Esophagus squamous epithelium (tissue), 5 donors: ENCODE measurements at places on chromosomes 7 and 10.

GRCh38 chr7:108201766-108202165, 71.6 kb upstream of the LAMB4 start:
- no peak overlapping the region for H3K4me3 ChIP-seq
- H3K27me3 ChIP-seq = no peaks in the 10 kb centered on the region
- no peaks in the 10 kb centered on the region for H3K4me1 ChIP-seq

- no peaks in the 10 kb centered on the region for H3K4me1 ChIP-seq
- no peaks in the 10 kb centered on the region for H3K27me3 ChIP-seq
- DNase-seq = no peak
- no peak overlapping the region for H3K4me3 ChIP-seq
- no peak overlapping the region for H3K27ac ChIP-seq
Observed at GRCh38 chr10:71136036-71136721, 76.2 kb upstream of the UNC5B start.

GRCh38 chr7:137078781-137079180, 210.3 kb downstream of the CHRM2 start:
- H3K4me3 ChIP-seq = no peak overlapping the region
- no peaks in the 10 kb centered on the region for H3K36me3 ChIP-seq
- no peaks in the 10 kb centered on the region for H3K27me3 ChIP-seq
- DNase-seq = no peak

GRCh38 chr10:48940958-48941357, 1.3 kb upstream of the LRRC18 start:
- H3K27ac ChIP-seq = no peak overlapping the region
- no peaks in the 10 kb centered on the region for H3K27me3 ChIP-seq
- H3K36me3 ChIP-seq = no peaks in the 10 kb centered on the region
- no peak overlapping the region for H3K4me3 ChIP-seq
- DNase-seq = no peak

- no peaks in the 10 kb centered on the region for H3K4me1 ChIP-seq
- H3K36me3 ChIP-seq = peaks cover 8% of the 10 kb centered on the region
- H3K27me3 ChIP-seq = no peaks in the 10 kb centered on the region
Observed at GRCh38 chr10:12549297-12549696, 199.9 kb downstream of the CAMK1D start.

- H3K4me3 ChIP-seq = no peak overlapping the region
- no peak overlapping the region for H3K27ac ChIP-seq
- no peaks in the 10 kb centered on the region for H3K27me3 ChIP-seq
- peak; percentile 6 for DNase-seq
Observed at GRCh38 chr7:139016931-139017511, 18.8 kb downstream of the ZC3HAV1L start.

GRCh38 chr7:116164552-116165306, 45.6 kb upstream of the TES start:
- H3K27me3 ChIP-seq = no peaks in the 10 kb centered on the region
- no peak overlapping the region for H3K4me3 ChIP-seq
- H3K36me3 ChIP-seq = no peaks in the 10 kb centered on the region
- H3K4me1 ChIP-seq = no peaks in the 10 kb centered on the region
- no peak for DNase-seq

- no peaks in the 10 kb centered on the region for H3K36me3 ChIP-seq
- H3K27ac ChIP-seq = no peak overlapping the region
- no peak overlapping the region for H3K4me3 ChIP-seq
- H3K27me3 ChIP-seq = no peaks in the 10 kb centered on the region
- H3K4me1 ChIP-seq = no peaks in the 10 kb centered on the region
- no peak for DNase-seq
Observed at GRCh38 chr10:66095610-66096009, 830.2 kb upstream of the LRRTM3 start.

- no peak overlapping the region for H3K27ac ChIP-seq
- H3K4me3 ChIP-seq = no peak overlapping the region
- no peak for DNase-seq
- no peaks in the 10 kb centered on the region for H3K36me3 ChIP-seq
Observed at GRCh38 chr10:103841519-103841918, 13.9 kb downstream of the SH3PXD2A start.

GRCh38 chr10:51047857-51048256, 26.4 kb upstream of the PRKG1 start:
- H3K4me1 ChIP-seq = no peaks in the 10 kb centered on the region
- H3K4me3 ChIP-seq = no peak overlapping the region
- no peak for DNase-seq
- H3K27me3 ChIP-seq = no peaks in the 10 kb centered on the region
- no peak overlapping the region for H3K27ac ChIP-seq

DNA sequence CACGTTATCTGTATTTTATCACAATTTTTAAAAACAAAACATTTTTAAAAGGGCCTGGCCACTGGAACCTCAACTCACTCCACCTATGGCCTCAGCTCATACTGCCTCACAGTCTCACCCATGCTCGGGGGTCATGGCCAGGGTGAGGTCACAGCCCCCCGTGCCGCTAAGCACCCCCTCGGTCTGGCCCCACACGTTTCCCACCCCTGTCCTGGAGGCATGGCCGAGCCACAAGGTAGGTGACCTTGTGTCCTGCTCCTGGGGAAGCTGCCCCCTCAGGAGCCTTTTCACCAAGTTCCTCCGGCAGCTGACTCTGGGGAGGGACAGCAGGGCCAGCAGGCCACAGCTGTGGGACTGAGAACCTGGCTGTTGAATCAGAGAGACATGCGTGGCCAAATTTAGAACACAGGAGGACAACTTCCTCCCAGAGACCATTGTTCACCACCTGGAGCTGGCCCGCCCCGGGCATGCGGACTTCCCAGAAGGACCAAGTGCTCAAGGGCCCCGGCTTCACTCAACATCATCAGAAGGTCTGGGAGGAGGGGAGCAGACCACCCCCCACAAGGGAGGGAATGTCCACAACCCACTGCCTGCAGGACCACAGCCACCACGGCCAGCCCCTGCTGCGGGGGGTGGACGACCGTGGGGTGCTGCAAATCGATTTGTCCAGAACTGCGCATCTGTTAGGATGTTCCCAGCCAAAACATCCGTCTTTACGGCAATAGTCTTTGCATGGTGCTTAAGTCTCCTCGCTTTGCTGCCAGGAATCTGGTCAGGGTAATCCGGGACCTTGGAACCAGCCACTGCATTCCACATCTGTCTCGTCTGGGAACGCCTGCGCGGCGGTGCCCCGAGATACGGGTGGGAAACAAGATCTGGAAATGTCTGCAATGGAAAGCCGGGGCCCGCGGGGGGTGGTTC, 48.6 kb upstream of the PDGFA start:
- no peak overlapping the region for H3K4me3 ChIP-seq
- H3K27me3 ChIP-seq = no peaks in the 10 kb centered on the region
- H3K36me3 ChIP-seq = no peaks in the 10 kb centered on the region

GRCh38 chr10:91009121-91009520, 88.2 kb upstream of the ANKRD1 start:
- H3K27ac ChIP-seq = no peak overlapping the region
- no peaks in the 10 kb centered on the region for H3K4me1 ChIP-seq
- no peak for DNase-seq
- no peaks in the 10 kb centered on the region for H3K36me3 ChIP-seq

DNA sequence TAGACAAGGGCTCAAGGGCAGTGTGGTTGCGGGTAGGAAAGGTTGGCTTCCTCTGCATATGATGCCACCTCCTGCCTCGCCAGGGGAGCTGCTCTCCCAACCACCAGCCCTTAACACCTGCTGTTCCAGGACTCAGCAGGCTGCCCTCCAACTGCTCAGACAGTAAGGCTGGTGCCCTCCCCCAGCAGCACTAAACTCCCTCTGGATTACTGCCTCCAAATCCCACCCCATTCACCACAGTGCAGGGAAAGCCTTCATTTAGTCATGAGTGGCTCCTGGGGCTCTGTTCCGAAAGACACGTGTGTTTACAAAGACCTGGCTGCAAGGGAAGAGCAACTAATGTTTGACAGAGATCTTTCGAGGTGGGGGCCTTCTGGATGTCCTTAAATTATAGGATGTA, 437.2 kb upstream of the MKI67 start:
- H3K27me3 ChIP-seq = no peaks in the 10 kb centered on the region
- DNase-seq = no peak
- no peaks in the 10 kb centered on the region for H3K36me3 ChIP-seq
- no peaks in the 10 kb centered on the region for H3K4me1 ChIP-seq
- no peak overlapping the region for H3K4me3 ChIP-seq

DNA sequence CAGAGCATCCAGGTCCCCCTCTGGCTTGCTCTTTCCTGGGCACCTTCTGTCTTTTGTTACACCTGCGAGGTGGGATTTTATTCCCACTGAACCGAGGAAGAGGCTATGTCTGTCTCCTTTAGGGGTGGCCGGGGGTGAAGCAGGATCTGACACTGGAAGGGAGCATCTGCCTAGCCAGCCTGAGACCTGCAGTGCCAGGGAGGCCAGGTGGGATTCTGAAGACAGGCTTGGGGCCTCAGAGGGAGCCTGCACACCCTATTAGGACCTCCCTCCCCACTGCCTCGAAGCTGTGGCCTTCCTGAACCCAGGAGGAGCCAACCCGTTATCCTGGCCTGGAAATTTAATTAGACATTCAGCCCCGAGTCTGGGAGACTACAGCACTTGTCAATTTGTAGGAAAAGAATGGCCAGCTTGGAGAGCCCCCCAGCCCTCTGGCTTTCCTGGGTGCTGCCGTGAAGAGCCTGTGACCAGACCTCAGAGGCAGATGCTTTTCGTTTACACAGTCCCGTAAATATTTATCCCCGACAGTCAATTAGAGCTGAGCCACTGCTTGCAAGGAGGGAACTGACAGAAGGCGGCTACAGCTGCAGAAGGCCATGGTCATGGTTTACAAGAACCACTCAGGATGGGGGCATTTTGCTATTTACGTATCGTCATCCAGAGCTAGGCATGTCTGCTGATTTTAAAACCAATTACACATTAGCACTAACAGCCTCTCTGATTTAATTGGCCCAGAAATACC, 19.7 kb downstream of the CHAT start:
- DNase-seq = no peak
- no peak overlapping the region for H3K27ac ChIP-seq
- no peaks in the 10 kb centered on the region for H3K4me1 ChIP-seq
- no peak overlapping the region for H3K4me3 ChIP-seq
- no peaks in the 10 kb centered on the region for H3K36me3 ChIP-seq
- no peaks in the 10 kb centered on the region for H3K27me3 ChIP-seq

DNA sequence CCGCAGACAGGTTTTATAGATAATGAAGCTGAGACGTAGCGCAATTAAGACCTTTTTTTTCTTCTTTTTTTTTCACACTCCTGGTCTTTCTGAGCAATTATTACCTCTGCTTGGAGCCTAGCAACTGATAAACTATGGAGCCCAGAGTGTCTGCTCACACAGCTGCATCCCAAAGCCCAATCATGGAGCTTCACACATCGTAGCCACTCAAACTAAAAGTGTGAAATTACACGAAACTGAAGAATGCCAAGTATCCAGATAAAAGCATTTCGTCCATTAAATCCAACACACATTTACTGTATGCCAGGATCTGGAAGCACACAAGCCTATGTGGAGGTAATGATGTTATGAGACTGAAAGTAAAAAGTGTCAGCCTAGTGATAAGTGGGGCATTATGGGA, 97.6 kb downstream of the NRP1 start:
- no peak for DNase-seq
- H3K27ac ChIP-seq = no peak overlapping the region
- H3K27me3 ChIP-seq = no peaks in the 10 kb centered on the region
- H3K36me3 ChIP-seq = no peaks in the 10 kb centered on the region
- no peak overlapping the region for H3K4me3 ChIP-seq
- H3K4me1 ChIP-seq = no peaks in the 10 kb centered on the region

DNA sequence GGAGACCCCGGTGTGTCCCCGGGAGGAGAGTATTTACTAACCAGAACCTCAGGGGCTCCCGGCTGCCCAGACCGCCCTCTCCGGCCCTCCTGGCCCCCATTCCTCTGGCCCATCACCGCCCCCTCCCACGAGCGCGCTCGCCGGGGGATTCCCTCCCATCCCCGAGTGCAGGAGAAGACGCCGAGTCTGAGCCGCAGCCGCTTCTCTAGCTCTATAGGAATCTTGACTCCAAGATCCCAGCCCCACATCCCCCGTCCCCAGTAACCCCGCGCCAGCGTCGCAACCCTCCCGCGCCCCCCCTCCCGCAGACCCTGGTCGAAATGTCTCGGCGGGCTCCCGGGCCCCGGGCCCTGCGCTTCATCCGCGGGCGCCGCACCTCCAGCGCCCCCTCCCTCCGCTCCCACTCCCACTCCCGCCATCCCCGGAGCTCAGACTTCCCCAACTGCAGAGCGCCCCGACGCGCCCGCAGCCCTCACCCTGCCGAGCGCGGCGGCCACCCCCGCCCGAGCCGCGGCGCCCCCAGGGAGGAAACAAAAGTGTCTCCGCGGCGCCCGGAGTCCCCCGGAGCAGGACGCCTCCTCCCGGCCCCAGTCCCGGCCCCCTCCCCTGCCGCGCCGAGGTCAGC, 541 bp downstream of the ELMO1 start:
- no peak for DNase-seq
- H3K4me1 ChIP-seq = peaks cover 2% of the 10 kb centered on the region
- H3K36me3 ChIP-seq = no peaks in the 10 kb centered on the region

DNA sequence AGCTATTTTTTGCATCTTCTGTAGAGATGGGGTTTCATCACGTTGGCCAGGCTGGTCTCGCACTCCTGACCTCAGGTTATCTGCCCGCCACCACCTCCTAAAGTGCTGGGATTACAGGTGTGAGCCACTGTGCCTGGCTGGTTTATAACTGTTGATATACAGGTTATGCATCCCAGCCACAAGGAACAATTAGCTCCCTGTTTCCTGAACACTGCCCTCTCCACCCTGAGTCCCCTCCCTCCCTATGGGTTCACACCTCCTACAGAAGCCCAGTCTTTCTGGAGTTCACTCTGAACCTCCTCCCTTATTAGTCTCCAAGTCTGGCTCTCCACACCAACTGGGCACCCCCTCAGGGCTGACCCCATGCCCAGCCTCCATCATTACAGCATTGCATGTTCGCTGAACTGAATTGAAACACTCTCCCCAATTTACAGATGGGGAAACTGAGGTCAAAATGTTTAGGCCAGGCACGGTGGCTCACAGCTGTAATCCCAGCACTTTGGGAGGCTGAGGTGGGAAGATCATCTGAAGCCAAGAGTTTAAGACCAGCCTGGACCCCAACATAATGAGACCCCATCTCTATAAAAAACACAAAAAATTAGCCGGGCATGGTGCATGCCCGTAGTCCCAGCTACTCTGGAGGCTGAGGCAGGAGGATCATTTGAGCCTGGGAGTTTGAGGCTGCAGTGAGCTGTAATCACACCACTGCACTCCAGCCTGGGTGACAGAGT, 1.7 kb upstream of the CLIP2 start:
- no peak overlapping the region for H3K4me3 ChIP-seq
- H3K27ac ChIP-seq = no peak overlapping the region
- H3K36me3 ChIP-seq = no peaks in the 10 kb centered on the region
- H3K27me3 ChIP-seq = peaks cover 11% of the 10 kb centered on the region

- DNase-seq = no peak
- H3K4me1 ChIP-seq = no peaks in the 10 kb centered on the region
- no peak overlapping the region for H3K4me3 ChIP-seq
- no peak overlapping the region for H3K27ac ChIP-seq
- H3K36me3 ChIP-seq = peaks cover 14% of the 10 kb centered on the region
Observed at GRCh38 chr7:139043823-139044812, 8.3 kb upstream of the ZC3HAV1L start.

GRCh38 chr10:126212738-126213137, 175.5 kb downstream of the ADAM12 start:
- H3K4me1 ChIP-seq = no peaks in the 10 kb centered on the region
- DNase-seq = no peak
- H3K4me3 ChIP-seq = no peak overlapping the region
- no peaks in the 10 kb centered on the region for H3K36me3 ChIP-seq

GRCh38 chr10:6052247-6053221, 9.6 kb downstream of the IL2RA start:
- DNase-seq = no peak
- no peaks in the 10 kb centered on the region for H3K27me3 ChIP-seq
- H3K27ac ChIP-seq = peak overlapping the region; percentile 45
- H3K4me1 ChIP-seq = no peaks in the 10 kb centered on the region

- H3K27ac ChIP-seq = no peak overlapping the region
- DNase-seq = no peak
- H3K4me3 ChIP-seq = no peak overlapping the region
- H3K27me3 ChIP-seq = no peaks in the 10 kb centered on the region
- no peaks in the 10 kb centered on the region for H3K36me3 ChIP-seq
Observed at GRCh38 chr10:22356324-22356873, 11.1 kb downstream of the SPAG6 start.
